ENCODE measurements at places on chromosomes 16 and 17.

DNA sequence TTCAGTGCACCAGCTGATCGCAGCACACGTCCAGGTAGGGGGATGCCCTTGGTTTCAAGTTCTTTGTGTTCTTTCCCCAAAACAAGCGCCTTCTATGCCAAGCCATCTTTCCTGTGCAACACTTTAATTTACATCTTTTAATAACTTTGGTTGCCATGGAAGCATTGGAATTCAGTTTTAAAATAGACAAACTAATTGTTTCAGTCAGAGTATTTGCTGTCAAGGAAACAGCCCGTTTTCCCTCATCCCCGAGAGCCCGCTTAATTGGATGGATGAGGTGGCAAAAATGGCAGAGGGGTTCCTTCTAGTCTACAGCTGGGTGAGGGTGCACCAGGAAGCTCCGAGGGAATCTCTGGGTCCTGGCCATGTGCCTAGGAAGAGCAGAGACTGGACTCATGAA, 793.7 kb upstream of the EEF2KMT start:
- DNase-seq: no peak

DNA sequence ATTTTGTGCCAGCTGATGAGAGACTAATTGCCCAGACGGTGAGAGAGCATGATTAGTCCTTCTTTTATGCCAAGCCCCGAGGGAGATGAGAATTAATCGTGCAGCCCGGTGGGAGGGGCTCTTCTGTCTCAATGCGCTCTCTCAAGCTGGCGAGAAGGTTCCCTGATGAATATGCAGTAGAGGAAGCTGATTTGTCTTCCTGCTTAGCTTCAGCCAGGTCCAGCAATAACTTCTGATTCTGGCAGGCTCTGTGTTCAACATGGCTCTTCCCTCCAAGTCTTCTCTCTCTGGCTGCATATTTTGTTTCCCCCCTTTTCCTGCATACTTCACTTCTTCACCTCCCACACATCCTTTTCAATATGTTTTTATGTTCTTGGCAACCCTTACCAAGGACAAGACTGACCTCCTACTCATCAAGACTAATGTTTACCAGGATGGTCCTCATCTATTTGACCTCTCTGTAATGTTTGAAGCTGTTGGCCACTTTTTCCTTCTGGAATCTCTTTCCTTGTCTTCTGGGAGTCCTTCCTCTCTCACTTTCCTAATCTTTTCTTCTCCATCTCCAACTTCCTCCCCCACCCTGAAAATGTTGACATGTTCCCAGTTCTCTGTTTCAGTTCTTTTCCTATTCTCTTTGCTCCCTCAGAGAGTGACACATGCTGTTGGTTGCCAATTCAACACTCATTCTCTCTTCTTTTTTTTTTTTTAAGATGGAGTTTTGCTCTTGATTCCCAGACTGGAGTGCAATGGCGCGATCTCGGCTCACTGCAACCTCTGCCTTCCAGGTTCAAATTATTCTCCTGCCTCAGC, 33.1 kb downstream of the ARL4D start:
- peak; percentile 74 for DNase-seq

GRCh38 chr16:1060416-1061340, 11.9 kb upstream of the SSTR5 start:
- DNase-seq: no peak

DNA sequence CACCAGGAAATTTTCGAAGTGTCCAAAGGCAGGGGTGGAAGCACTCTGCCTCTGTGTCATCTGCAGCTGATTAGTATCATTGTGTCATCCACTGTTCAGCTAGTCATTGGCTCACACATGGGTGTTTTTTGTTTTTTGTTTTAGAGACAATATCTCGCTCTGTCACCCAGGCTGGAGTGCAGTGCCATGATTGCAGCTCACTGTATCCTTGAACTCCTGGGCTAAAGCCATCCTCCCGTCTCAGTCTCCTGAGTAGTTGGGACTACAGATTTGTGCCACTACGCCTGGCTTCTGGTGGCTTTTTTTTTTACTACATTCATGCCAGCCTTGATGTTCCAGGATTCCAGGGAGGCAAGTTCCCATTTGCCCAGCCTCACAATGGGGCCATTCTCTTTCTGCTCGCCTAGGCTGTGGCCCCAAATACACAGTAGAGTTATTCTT, 32.5 kb upstream of the MYO18A start:
- no peak for DNase-seq

DNA sequence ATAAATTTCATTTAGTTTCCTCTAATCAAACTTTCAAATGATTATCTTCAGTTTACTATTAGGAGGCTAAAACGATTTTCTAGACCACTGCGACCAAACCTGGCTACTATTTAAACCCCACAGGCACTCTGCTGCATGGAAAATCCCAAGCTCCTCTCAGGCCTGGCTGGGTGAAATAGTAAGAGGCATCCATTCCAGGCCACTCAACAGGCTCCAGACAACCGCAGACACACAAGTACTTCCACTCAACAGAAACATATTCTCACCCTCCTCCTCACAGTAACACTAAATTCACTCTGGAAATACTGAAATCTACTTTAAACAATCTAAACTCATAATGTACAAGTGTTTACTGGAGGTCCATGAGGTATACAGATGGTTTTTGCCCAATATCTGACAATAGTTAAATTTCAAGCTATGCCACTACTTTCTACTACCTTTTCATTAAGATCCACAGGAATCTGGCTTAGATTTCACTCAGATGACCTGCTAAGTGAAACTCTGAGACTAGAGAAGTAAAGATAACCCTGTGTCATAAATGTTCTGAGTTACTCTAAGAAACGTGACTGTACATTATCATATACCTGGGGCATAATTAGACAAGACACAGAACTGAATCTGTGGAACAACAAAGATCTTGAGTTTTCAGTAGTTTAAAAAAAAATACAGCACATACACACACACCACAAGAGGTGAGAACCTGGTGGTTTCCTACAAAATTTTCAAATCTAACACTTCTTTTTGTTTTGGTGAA, 10.4 kb downstream of the VPS53 start:
- no peak for DNase-seq

DNA sequence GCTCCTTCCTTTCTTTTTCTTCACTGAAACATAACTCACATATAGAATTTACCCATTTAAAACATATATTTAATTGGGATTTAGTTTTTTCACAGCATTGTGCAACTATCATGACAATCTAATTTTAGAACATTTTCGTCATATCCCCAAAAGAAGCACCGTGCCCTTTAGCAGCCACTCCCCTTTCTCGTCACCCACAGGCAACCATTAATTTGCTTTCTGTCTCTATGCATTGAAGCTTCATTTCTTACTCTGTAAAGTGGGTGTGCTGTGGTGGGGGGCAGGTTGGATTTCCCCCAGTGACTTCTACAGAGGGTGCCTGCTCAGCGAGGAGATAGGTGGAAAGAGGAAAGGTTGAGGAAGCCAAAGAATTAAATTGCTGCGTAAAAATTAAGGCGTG, 35.8 kb downstream of the MRC2 start:
- DNase-seq: no peak

- DNase-seq: no peak
Measured at GRCh38 chr17:55722742-55723487, at the start of gene TMEM100. TSS of gene TMEM100 (minus strand) at chr17:55722864. CDS start at chr17:55721070, 1,794 bp downstream.

GRCh38 chr17:42782166-42783061, 2.0 kb downstream of the WNK4 start:
- DNase-seq: no peak

Measured in COR-L47 (cell line).